Epithelial cell of alveolus of lung (primary cell): ENCODE measurements at places on chromosomes 6 and 20. TPM values are rescaled to one million over a fixed set of nuclear protein-coding genes. Genes with fewer than 3 reads are reported as not detected.

LHFPL5 gene
- total RNA-seq = not detected in 2 replicates

SLC12A5 gene
- 0.08 TPM in 1 of 2 replicates, not detected in the other for total RNA-seq

OOEP gene
- 0.78 TPM in 1 of 2 replicates, not detected in the other for total RNA-seq

LY6G6D gene
- not detected in 2 replicates for total RNA-seq

C6orf15 gene
- 0.65 TPM in 1 of 2 replicates, not detected in the other for total RNA-seq

ATP6V1G2 gene
- total RNA-seq = 4.1 and 5.9 TPM in 2 replicates

HDGFL1 gene
- not detected in 2 replicates for total RNA-seq

SYCP2L gene
- 0.13 TPM in 1 of 2 replicates, not detected in the other for total RNA-seq

SEL1L2 gene
- not detected in 2 replicates for total RNA-seq

SMOC2 gene
- total RNA-seq = not detected in 2 replicates

SLC2A10 gene
- 43.3 and 48.8 TPM in 2 replicates for total RNA-seq

EPB41L1 gene
- 16.8 and 17.6 TPM in 2 replicates for total RNA-seq

HLA-DQB1 gene
- 0.13 and 0.32 TPM in 2 replicates for total RNA-seq

SLC22A23 gene
- 3.7 and 6.5 TPM in 2 replicates for total RNA-seq

CGA gene
- not detected in 2 replicates for total RNA-seq

CLVS2 gene
- under 0.01 TPM in 1 of 2 replicates, not detected in the other for total RNA-seq

OR12D3 gene
- not detected in 2 replicates for total RNA-seq

C6orf52 gene
- total RNA-seq = 3.9 TPM in 1 of 2 replicates, not detected in the other
